ENCODE measurements at places on chromosomes 1 and 21. TPM values are rescaled to one million over a fixed set of nuclear protein-coding genes. Genes with fewer than 3 reads are reported as not detected.

GRCh38 chr1:187091666-187092065, 262.9 kb downstream of the PLA2G4A start:
- DNase-seq, result no peak

DNA sequence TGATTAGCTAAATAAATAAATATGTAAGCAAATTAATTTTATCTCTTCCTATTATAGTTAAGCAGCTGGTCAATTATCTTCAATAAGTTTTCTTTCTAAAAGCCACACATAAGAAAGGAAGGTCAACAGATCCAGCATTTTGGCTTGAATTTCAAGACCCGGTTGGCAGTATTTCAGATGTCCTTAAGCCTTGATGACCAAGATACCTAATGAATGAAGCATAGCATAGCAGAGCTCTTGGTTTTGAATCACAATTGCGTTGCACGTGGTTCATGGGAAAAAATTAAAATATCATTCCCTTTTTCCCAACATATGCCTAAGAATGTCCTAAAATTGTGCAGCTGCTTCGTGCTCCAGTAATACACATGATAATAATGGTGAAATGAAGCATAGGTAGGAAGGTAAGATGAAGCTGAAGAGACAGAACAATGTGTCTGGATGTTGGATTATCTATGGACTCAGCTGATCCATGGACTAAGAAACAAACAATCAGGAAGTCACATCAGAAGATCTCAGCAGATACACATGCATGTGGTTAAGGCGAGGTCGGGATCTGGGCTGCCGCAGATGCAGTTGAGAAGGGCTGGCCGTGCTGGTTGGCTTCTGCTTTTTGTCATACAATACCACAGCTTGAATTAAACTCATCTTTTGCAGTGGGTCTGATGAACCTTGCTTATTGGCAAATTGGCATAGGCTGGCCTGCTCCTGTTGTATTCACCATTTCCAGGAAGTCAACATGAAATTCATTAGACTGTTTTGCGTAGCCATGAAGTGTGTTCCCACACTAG, 284.9 kb upstream of the RUNX1 start:
- DNase-seq, result no peak

DNA sequence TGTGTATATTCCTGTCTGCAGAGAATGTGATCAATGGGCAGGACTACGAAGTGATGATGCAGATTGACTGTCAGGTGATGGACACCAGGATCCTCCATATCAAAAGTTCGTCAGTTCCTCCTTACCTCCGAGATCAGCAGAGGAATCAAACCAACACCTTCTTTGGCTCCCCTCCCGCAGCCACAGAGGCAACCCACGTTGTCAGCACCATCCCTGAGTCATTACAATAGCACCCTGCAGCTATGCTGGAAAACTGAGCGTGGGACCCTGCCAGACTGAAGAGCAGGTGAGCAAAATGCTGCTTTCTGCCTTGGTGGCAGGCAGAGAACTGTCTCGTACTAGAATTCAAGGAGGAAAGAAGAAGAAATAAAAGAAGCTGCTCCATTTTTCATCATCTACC, 65.2 kb downstream of the OLFML2B start:
- no peak for DNase-seq

GRCh38 chr1:234683861-234684632, 74.1 kb upstream of the IRF2BP2 start:
- no peak for DNase-seq

DNA sequence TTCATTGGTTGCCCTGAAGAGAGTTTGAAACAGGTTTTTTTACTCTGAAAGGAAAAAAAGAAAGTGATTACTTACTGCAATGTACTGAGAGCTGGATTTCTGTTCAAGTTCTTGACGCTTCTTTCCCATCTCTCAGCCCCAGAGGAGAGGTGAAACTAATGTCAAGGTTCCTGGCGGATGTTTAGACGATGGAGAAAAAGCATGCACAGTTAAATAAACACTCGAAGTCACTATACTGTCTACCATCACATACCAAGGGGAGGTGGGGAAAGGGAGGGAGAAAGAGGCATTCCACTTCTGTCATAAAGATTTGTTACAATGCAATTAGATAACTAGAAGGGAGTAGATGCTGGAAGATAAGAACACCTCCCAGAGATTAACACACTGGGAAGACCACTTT, 177.0 kb upstream of the TNR start:
- DNase-seq, result no peak

GRCh38 chr1:25985171-25985570, 12.7 kb downstream of the PAFAH2 start:
- no peak for DNase-seq

The ADAMTSL4 gene
- total RNA-seq, result 0.96 TPM

GRCh38 chr1:3846541-3846940, 10.5 kb downstream of the CEP104 start:
- no peak for DNase-seq

GRCh38 chr1:48040154-48040553, 43.0 kb upstream of the TRABD2B start:
- DNase-seq, result no peak

The NT5C1A gene
- not detected for total RNA-seq

The GIPC2 gene
- total RNA-seq, result 0.16 TPM

The HJV gene
- not detected for total RNA-seq

The AMY2B gene
- 7.3 TPM for total RNA-seq

The USH2A gene
- not detected for total RNA-seq

- DNase-seq, result no peak
These were observed 34.8 kb downstream of the ZMYND12 start for GRCh38 chr1:42420911-42421585.

- DNase-seq, result no peak
These were observed 20.3 kb upstream of the TMEM222 start for GRCh38 chr1:27301582-27302199.

DNA sequence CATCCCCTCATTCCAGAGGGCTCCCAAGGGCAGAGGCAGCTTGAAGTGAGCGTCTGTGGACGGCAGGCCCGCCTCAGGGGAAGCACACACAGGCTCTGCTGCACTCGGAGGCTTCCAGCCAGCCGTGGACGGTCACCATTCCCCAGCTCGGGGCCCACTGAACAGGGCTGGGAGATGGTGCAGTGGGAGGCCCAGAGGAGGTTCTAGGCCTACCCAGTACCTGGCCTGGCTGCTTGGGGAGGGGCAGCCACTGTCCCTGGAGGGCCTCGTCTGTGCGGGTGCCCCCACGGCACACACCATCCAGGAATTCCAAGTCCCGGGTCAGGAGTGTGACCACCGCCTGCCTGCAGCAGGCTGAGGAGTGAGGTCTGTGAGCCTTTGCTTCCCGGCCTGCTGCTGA, 80.4 kb downstream of the SIK1 start:
- no peak for DNase-seq

The SGIP1 gene
- not detected for total RNA-seq

DNA sequence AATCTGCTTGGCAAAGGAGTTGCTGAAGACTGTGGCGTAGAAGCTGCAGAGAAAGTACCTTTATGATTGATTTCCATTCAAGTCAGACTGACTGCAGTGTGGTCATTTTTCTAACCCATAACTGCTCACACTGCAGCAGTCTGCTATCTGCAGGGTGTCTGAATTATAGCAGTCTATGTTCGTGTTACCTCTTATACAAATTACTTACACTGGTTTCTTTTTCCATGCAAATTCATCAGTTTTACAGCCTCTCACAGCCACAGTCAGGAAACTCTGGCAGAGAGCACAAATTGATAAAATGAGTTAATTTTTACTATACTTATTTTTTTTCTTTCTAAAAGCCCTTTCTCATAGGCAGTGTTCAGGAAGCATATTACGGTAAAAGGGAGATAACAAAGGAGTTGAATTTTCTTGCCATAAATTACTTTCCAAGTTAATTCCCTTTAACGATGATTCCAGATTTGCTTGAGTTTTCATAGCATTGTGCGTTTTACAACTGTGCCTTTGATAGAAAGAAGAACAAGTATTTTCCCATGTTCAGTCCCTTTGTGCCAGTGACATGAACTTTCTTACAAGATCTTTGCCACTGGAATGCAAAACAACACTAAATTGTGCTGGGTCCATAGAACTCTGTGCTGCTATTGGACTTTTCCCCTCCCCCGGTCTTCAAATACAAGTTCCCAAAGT, 261.5 kb downstream of the NFIA start:
- no peak for DNase-seq

The APOBEC4 gene
- total RNA-seq, result not detected

The SYT11 gene
- 20.9 TPM for total RNA-seq

GRCh38 chr1:56309065-56309464, 270.3 kb downstream of the PLPP3 start:
- DNase-seq, result no peak

The RYR2 gene
- not detected for total RNA-seq

GRCh38 chr21:35127851-35128250, 78.7 kb upstream of the RUNX1 start:
- no peak for DNase-seq

The AMIGO1 gene
- total RNA-seq, result 1.3 TPM

DNA sequence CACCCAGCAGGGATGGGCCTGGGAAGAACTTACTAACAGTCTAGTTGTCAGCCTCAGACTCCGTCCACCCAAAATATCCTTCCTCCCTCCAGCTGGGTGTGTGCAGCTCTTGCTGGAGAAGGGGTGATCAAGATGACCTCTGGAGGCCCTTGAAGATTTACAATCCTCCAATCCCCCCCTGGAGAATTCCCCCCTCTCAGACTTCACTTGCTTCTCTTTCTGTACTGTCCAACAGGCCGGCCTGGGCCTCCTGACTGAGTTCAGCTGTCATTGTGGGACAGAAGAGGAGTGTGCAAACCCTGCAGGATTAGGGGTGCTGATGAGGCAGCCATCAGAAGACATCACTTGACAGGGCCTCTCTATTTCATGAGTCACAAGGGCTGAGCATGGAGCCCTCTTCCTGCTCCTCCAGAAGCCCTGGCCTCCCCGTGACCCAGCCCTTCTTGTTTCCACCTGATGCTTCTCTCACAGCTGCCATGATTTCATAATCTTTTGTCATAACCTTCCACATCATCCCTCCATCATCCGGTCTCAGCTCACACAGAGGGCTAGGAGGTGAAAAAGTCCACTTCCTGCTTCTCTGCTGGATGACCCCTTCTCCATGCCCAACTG, 17.5 kb upstream of the IGFN1 start:
- no peak for DNase-seq

- DNase-seq, result no peak
These were observed 12.5 kb upstream of the TADA1 start for GRCh38 chr1:166888373-166889111.

The SH2D1B gene
- total RNA-seq, result not detected

The ZBTB37 gene
- 21.4 TPM for total RNA-seq

The REN gene
- total RNA-seq, result not detected

The KCNJ15 gene
- 0.20 TPM for total RNA-seq

- peak; percentile 30 for DNase-seq
These were observed 1.1 kb downstream of the LUZP1 start for GRCh38 chr1:23167353-23168078.

DNA sequence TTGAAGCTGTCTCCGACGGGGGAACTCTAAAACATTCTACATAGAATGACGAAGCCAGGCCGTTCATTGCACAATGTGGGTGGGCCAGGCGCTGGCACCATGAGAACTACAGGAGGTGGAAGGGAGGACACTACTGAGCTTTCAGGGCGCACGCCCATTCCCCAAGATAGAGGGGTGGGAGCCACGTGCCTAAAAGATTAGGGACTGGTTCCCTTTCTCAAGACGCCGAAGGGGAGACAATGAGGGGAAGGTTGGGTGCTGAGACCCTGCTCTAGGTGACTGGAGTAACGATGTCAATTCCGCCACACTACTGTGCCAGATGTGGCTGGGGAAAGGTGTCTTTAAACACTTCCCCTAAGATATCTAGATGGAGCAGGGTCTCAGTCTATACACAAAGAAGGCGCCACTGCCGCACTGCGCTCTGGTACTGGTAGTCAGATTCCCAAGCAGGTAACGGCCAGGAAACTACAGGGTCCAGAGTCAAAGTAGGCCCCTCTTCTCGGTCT, 782 bp downstream of the CSDE1 start:
- no peak for DNase-seq

- no peak for DNase-seq
These were observed 11.2 kb upstream of the ACBD6 start for GRCh38 chr1:180513531-180513930.

DNA sequence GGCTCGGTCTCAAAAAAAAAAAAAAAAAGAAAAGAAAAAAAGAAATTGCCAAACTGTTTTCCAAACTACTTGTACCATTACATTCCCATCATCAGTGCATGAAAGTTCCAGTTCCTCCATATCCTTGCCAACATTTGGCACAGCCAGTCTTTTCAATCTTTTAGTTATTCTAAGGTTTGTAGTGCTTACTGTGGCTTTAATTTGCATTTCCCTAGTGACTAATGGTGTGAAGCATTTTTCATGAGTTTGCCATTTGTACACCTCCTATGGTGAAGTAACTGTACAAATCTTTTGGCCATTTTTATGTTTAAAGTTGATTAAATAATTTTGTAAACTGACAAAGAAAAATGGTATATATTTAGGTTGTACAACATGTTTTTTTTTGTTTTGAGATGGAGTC, 70.7 kb downstream of the DEGS1 start:
- no peak for DNase-seq

DNA sequence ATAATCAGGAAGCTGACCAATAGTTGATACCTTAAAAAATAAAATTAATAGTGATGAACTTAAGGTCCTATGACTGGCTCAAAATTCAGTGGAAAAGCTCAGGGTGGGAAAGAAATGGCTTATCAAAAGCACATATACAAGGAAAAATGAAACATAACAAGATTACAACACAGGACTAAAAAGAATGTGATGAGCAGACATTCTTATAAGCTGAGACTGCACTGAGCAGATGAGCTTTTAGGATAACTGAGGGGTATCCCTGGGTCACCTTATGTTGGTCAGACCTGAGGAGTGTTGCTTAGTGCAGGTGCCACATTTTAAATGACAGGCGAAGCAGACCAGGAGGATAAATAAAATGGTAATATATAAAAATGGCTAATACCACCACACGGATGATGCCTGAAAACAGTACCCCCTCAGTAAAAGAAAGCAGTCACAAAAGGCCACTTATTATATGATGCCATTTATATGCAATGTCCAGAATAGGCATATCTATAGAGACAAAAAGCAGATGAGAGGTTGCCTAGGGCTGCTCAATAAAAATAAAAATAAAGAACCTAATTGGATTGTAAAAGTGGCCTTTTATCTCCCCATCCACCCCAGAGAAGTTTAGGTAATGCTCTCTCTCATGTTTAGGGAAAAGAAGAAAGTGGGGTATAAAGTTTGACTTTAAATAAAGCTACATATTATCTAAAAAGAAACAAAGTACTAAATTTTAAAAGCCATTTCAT, 163.9 kb downstream of the SLC45A1 start:
- DNase-seq, result no peak

GRCh38 chr1:44713321-44713781, 17.6 kb downstream of the RNU5D-1 start:
- DNase-seq, result no peak

Data from activated naive CD4-positive, alpha-beta T cell treated with anti-CD3 and anti-CD28 coated beads, Interleukin-2, amount 50 U/mL, for 72 hours (primary cell).